ENCODE measurements at places on chromosomes 1 and 21. TPM values are rescaled to one million over a fixed set of nuclear protein-coding genes. Genes with fewer than 3 reads are reported as not detected.

DNA sequence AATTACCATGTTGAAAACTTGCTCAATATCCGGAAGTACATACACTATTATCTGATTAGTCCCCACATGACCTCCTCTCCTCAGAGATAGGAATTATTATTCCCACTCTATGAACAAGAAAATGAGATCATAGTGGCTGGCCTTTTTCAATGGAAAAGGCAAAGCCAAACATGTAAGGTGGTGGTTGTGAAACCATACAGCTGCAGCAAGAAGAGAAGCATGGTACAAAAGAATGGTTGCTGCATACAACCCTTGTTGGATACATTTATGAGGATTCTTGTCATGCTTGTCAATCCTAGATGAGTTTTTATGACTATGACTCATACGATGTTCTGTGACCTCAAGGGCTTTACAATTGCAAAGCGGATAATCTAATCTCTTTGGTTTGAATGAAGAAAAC lies 514.7 kb downstream of the PLPP3 start:
- no peak for DNase-seq

DNA sequence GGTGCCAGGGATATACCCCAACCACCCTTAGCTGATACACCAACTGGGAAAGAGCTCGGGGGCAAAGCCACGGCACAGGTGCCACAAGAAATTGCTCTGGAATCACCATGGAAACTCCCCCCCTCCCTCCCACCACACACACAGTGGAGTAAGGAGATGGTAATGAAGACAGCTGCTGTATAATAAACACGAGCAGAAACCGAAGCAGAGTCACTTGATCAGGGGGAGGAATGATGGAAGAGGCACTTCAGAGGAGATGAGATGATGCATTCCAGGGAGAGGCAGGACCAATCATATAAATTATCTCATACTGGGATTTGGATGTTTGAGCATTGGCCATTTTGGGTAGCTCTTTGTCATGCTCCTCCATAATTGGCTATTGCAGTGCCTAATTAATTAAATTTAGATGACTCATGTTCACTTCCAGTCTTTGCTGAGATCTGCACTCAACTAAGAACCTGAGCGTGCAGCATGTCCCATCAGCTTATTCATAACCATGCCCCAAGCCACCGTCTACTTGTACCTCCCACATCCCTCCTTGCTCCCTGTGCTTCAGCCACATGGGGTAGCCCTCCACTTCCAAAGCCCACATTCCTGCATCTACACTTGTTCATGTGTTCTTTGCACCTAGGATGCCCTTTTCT lies 189.5 kb downstream of the ZSCAN20 start:
- DNase-seq, result no peak

TRIM17 gene
- 0.09 TPM for total RNA-seq

DNA sequence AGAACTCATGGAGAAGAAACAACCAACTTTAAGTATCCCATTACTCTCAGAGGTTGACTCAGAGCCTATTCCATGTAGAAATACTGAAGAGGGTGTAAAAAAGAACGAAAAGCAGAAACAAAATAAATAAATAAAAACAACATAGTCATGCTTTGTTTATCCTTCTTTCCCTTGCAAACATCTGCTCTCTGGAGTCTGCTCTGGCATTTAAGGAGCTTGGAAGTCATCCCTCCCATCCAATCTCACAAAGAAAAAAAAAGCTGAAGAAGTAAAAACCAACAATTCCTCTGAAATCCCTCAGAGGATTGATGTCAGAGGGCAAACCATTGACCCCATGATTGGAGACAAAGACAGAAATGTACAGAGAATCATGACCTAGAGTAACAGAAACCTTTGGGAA lies 302.6 kb upstream of the GREM2 start:
- no peak for DNase-seq

DNA sequence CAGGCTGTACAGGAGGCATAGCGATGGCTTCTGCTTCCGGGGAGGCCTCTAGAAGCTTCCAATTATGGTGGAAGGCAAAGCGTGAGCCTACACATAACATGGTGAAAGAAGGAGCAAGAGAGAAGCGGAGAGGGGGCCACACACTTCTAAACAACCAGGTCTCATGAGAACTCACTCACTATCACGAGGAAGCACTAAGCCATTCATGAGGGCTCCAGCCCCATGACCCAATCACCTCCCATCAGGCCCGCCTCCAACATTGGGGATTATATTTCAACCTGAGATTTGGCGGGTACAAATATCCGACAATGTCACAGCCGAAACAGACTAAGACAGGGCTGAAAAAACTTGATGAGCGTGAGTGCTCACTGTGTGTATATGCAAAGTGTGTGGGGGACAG lies 89.3 kb upstream of the CNIH3 start:
- no peak for DNase-seq

DMAP1 gene
- total RNA-seq, result 21.2 TPM

SLC30A10 gene
- total RNA-seq, result 0.09 TPM

DNA sequence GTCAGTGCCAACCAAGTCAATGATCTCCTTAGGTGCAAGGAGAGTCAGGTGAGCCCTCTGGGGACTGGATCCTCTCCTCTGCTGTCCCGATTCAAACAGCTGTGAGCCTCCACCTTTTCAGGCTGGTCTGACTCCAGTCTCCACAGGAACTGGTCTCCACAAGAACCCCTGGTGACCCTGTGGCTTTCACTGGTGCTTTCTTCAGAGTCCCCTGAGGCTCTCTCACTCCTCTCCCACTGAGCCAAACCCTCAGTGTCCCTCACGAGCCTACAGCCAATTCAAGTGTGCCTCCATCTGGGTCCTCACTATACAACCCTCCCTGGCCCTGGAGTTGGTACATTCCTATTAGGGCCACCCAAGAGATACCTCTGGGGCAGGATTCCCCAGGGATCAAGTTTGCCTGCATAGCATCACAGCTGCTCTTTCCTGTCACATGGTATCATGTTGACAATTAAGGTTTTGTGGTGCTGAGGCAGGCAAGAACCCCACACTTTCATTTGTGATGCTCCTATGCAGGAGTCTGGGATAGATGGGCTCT lies 5.2 kb upstream of the NGF start:
- DNase-seq, result no peak

OR2AK2 gene
- total RNA-seq, result 0.09 TPM

RNF223 gene
- total RNA-seq, result 0.05 TPM

DNA sequence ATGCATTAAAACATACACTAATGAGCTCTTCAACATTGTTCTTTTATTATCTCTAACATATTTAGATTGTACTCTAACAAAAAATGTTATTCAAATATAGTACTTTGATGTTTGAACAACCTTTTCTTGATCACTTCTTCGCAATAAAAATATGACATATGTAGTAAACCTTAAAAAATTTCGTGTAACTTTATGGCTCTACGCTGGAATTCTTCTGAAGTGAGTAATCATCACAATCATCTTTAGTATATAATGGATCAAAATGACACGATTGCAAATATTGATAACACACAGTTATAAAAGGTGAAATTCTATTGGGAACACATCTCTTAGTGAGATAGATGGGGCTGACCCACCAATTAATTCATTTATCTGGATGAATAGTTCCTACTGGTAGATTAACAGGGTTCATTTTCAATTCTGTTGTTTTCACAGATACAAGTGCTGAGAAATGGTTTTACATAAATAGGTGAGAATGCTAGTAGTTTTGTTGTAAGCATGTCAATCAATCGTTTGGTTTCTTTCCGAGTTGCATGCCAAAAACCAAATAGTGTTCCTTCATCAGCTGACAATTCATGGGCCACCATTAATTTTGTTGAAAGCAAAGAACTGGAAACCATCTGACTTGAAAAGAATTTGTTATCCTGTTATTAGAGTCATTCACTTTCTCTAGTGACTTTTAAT lies 1.5 kb upstream of the ZMPSTE24 start:
- no peak for DNase-seq

- no peak for DNase-seq
These were observed 205.0 kb downstream of the HIVEP3 start for GRCh38 chr1:41713557-41714327.

DNA sequence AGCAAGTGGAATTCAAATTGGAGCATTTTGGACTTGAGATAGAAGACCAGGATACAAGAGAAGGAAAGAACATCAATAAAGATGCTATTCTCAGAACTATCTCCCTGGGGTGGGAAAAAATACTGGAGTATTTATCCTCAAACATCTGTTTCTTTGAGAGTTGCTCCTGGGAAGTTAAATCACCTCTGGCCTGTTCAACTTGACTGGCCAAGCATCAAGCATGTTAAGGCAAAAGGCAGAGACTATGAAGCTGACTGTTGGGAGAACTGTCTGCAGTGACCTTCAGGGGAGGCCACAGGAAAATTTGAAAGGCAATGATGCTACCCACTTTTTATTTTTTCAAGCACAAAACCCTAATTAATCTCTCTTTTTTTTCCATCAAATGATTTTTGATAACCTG lies 239.0 kb downstream of the NTNG1 start:
- no peak for DNase-seq

GRCh38 chr1:27258598-27258997 lies 24.2 kb downstream of the WDTC1 start:
- DNase-seq, result no peak

MAEL gene
- total RNA-seq, result not detected

DNA sequence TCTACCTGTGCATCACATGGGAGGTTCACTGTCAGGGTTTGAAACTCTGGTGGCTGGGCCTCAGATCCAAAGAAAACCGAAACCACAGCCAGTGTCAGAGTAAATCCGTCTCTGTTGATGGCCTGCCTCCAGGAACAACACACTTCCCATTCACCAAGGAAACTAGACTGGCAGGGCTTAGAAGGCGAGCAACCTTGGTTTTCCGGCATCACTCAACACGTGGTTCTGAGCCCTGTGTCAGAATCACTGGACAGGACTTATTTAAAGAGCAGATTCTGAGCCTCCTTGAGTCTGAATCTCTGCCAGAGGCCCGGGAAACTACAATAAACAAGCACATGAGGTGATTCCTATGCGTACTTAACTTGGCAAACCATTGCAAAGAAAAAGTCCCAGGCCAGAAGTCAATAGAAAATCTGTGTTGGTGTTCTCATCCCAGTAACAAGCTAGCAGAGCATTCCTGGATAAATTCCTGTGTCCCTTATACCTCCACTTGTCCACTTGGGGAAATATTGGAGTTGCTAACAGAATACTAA lies 70.0 kb downstream of the KCTD3 start:
- peak; percentile 3 for DNase-seq

DNA sequence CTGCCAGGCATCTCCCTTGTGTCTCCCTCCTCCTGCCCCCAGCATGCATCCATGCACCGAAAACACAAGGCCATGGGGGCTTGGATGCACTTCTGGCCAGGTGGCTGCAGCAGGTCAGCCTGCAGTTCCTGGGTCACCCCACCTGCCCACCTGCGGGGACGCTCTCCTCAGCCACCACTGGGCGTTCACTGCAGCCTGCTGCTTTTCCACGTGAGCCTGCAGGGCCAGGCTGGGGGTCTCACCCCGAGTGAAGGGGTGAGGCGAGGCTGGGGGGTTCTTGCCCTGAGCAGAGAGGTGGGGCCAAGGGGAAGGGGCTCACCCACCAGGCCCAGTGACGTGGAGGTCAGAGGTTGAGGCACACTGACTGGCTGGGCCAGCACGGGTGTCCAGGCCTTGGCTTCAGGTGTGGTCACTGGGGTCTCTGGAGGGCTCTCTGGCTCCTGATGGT lies 64.6 kb downstream of the WNT9A start:
- no peak for DNase-seq

GRCh38 chr1:218482683-218483082 lies 137.5 kb downstream of the TGFB2 start:
- DNase-seq, result no peak

KCTD3 gene
- 14.7 TPM for total RNA-seq

- peak; percentile 48 for DNase-seq
These were observed at the start of gene C1orf198 for GRCh38 chr1:230867903-230868735. Gene C1orf198 (minus strand): TSS chr1:230868521. CDS start chr1:230868512, 9 bp downstream.

F13B gene
- total RNA-seq, result under 0.01 TPM

- DNase-seq, result no peak
These were observed 6.7 kb downstream of the TAGLN2 start for GRCh38 chr1:159918352-159919200.

DNA sequence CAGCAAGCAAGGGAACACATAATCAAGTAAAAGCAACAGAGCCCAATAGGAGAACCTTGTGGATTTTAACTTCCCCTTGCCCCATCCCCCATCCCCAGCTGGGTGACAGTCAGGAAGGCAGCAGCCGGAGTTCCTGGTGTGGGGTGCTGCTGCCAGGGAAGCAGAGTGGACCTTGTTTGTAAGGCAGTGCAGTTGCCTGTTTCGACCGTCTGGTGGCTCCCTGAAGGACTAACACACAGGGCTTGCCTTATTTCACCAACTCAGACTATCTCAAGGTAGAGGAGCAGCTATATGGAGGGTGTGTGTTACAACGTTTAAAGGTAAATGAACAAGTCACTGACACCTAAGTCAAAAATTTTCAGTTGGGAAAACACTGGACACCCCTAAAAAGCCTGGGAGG lies 6.6 kb downstream of the KRTAP10-8 start:
- no peak for DNase-seq

- no peak for DNase-seq
These were observed 1546.2 kb downstream of the BRINP3 start for GRCh38 chr1:188931506-188931905.

CD1E gene
- total RNA-seq, result 964 TPM

AMY2A gene
- not detected for total RNA-seq

- DNase-seq, result no peak
These were observed 33.7 kb downstream of the ATP5PO start for GRCh38 chr21:33881689-33882440.

AMY2B gene
- total RNA-seq, result 12.5 TPM

CCDC190 gene
- total RNA-seq, result under 0.01 TPM

FAM167B gene
- 1.2 TPM for total RNA-seq

KMO gene
- 0.94 TPM for total RNA-seq

Data from thymus (tissue), 14 donors.